ENCODE measurements at places on chromosomes 2 and 18.

DNA sequence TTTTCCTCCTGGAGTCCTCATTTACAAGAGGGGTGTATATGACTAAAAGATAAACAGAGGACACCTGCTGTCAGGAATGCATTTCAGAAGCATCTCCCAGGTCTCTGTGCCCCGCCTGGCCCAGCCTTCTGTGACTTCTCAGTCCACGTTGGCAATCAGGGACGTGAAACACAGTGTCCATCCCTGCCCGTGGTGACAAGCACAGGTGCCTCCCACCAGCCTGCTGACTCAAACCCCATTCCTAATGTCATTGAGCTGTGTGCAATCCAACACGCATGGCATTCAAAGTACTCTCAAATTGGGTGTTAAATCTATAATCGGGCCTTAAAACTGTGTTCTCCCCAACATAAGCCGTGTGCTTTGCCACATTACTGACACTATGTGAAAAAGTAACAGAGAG, 343.2 kb downstream of the EIPR1 start:
- DNase-seq = no peak

- no peak for DNase-seq
These were observed 38.7 kb downstream of the DCDC2C start for GRCh38 chr2:3741867-3742602.

- no peak for DNase-seq
These were observed 338.9 kb upstream of the SETBP1 start for GRCh38 chr18:44341759-44342158.

DNA sequence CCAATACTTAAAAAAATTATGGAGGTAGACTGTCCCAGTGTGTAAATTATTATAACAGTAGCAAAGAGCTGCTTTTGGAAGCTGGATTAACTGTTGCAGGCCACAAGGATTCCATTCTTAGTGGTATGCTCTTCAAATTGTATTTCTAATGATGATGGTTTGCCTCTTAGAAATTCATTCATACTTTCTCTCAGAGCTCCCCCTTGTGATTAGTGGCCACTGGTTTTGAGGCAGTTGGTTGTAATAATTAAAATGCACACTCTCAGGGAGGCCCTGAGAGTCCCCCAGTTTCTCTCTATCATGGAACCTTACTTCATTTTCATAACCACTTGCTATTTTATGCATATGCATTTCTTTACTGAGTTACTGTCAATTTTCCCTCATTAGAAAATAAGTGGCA, 122.5 kb downstream of the PLA2R1 start:
- DNase-seq = no peak

GRCh38 chr2:172299741-172300140, 127.6 kb upstream of the ITGA6 start:
- no peak for DNase-seq

GRCh38 chr18:1394966-1395365, 490.3 kb downstream of the ADCYAP1 start:
- DNase-seq = no peak

- DNase-seq = no peak
These were observed 169.4 kb downstream of the ZNF385B start for GRCh38 chr2:179692043-179692442.

DNA sequence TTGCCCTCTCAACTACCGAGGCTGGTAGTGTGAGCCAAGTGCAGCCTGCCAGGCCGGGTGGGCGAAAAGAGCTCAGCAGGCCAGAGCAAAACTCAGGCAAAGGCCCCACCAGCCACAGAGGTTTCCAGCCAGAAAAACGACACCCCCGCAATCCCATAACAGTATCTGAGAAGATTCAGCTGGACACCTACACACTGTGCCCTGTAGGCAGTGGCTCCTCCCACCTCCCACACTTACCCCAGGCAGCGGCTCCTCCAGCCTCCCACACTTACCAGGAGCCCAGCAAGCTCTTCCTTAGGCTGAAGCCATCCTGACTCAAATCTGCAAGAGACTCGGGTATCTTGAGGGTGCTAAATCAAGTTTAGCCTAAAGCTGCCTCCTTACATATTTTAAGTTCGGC, 15.6 kb upstream of the TMEM18 start:
- no peak for DNase-seq

DNA sequence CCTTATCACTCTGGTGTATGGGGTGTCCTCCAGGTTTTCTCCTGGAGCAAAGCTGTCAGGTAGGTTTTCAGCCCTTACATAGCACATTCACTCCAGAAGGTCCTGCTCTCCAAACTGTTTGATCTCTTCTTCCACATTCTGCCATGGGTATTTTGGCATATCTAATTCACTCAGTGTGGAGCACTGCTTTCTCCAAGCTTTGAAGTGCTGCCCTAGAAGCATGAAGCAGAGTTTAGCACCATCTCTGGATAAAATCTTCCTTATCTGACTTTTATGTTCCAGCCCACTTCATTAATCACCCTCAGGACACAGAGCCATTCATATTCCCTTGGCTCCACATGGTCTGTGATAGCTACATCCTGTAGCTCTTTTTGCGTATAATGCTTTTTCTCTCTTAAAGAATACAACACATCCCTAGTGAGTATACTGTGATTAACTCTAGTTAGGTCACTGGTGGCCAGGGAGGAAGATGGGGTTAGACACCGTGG, 56.7 kb upstream of the ARHGAP28 start:
- no peak for DNase-seq

DNA sequence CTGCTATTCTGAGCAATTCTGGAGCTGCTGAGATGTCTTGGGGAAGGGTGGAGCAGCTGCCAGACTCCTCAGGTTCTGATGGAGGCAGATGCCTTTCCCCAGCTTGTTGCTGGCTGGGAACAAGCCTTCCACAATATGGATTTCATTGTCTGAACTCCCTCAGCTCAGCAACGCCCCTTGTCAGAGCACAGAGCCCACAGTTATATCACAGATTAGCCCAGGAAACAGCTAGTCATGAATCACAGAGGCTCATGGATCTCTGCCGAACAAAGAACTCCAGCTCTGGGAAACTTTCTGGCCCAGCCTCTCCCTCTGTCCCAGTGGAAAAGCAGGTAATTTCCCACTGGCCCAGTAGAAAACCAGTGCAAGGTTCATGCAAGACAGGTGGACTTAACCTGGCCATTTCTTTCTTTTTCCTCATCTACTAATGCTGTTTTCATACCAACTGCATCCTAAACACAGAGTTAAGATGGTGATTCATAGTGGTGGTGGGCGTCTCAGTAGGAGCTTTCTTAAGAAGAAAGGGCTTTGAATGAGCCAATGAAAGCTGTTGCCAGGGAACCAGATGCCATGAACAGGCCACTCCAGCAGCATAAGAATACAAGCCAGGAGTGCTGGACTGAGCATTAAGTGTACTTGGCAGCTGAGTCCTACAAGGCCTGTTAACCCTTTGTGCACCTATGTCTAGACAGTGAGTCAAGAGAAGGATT, 8.7 kb upstream of the KIAA2012 start:
- DNase-seq = no peak

DNA sequence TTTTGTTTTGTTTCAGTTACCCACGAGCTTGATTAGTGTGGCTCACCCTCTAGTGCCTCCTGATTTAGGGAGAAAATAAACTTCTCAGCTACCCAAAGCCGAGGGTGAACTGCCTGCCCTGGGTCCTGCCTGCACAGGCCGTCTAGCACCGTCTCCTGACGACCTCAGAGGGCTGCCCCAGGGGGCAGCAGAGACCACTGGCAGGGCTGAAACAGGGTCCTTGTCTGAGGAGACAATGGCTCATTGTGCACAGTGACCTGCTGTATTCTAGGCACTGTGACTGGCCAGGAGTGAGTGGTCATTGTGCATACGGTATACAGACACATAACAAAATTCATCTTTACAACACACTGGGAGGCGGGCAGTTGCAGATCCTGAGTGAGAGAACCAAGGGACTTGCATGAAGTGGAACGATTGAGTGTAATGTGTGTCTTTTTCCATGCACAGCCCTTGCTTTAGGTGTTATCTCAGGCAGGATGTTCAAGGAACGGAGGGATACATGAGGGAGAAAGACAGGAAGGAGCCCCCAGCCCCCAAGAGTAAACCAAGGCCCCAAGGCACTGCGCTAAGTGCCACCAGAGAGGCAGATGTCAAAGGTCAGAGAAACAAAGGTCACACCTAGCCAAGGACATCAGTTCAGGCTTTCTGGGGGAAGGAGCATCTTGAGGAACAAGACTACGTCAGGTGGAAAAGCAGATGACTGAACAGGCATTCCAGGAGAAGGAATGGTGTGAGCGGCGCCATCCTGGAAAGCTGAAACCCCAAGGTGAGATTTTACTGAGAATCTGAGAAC, 421.3 kb downstream of the LPIN1 start:
- no peak for DNase-seq

- no peak for DNase-seq
These were observed 43.1 kb downstream of the TTN start for GRCh38 chr2:178764097-178764496.

GRCh38 chr2:119012345-119013301, 70.6 kb downstream of the MARCO start:
- DNase-seq = no peak

GRCh38 chr2:241891315-241891987, 21.9 kb downstream of the RTP5 start:
- DNase-seq = no peak
